ENCODE measurements at places on chromosomes 1 and 21.

DNA sequence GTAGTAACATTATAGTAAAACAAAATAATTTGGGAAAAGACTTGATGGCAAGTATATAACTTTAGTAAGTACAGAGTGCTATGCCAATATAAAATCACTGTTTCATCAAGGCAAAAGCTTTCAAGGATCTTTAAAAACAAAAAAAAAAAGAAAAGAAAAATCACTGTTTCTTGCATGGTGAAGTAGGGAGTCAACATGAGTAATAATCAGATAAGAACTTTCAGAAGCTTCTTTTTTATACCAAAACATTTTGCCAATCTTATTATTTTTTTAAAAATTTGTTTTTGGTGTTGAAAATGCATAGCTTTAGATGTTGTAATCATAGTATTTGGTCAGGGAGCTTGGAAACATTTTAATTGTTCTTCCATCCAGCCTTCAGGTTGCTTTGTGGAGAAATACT lies 37.2 kb downstream of the CAMSAP2 start:
- DNase-seq = no peak

DNA sequence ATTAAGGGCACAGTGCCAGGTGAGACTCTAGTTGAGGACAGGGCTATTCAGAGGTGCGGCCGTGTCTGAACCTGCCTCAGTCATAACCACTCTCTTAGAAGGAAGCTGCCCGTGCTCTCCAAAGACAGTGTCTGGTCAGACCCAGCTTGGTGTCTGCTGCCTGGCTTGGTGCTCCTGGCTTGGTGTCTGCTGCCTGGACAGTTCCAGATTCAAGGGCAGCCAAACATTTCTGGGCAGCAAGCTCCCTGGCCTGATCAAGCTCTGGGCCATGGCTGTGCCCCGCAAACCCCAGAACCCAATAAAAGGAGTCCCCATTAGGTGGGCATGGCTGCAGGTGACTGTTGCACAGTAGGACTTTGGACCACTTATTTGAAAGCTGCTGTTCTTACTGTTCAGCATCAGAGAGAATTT lies 27.7 kb downstream of the NEK2 start:
- DNase-seq = no peak

DNA sequence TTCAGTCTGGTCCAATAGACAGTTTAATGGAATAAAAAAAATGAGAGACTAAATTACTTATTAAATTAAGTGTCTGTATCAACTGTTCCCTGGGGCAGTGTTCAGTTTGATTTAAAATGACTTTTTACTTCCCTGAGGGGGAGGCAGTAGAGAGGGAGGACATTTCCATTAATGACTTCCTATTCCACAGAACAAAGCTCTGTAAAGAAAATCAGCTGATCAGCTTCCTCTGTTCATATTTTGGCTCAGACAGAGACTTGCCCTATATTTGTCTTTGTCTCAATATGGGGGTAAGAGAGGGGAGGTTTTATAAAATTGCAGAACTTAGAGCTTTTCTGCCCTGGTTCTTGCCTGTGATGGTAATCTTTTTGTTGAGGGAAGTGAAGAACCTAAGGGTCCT lies 8.4 kb downstream of the CFAP126 start:
- no peak for DNase-seq

DNA sequence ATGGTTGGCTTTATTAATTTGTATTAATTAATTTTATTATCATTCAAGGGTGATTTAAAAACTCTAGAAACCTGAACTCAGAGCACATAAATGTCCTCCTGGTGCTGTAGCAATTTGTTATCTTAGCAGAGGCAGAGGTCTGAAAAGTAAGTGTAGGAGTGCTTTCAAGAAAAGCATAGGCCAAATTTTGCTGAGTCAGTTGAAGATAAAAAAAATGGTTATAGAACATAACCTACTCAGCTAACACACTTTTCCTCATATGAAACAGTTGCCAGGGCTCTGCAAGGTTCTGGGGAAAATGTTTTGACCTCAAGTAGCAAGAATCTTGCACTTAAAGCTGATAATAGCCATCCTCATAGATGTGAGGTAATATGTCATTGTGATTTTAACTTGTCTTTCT lies 53.5 kb upstream of the CHODL start:
- no peak for DNase-seq

- DNase-seq = no peak
These were observed 15.5 kb upstream of the JAK1 start for GRCh38 chr1:64981601-64982533.

- DNase-seq = no peak
These were observed 51.7 kb upstream of the ACADM start for GRCh38 chr1:75672528-75673393.

DNA sequence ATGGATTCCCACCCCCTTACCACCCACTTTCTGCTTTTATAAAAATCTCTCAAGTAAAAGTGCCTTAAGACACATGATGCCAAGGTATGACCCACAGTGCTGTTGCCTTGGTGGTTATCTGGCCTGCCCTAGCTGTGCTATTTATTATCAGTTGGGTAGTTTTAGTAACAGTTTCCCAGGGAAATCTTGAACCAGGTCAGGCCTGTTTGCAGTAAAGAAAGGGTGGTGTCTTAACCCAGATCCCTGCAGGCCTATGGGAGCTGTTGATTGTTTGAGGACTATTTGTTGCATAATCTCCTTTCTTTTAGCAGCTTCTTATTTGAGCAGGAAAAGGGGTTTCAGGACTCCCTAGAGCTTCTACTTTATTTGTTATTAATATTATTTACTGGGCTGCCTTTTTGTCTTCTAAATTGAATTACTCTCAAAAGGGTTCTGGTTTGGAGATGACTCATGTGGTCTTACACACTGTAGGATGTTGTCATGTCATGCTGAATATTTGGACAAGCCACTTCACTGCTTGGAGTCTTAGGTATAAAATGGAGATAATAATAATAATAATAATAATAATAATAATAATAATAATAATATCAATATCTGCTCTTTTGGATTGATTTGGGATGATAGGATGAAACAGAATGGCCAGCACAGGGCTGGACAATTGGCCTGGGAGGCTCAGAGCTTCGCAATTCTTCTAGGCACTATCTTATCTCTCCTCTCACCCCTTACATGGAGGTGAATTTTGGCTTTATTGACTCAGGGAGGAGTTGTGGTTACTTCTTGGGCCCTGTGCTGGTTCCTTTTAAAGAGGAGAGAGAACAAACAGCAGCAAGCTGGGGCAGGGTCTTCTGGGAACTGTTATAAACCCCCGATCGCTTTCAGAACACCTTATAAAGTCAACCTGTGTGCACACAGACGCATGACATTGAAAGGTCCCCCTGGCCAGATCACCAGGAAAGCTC lies 252.1 kb downstream of the PRDM2 start:
- DNase-seq = no peak

GRCh38 chr1:246427611-246428010 lies 79.5 kb downstream of the SMYD3 start:
- DNase-seq = no peak

GRCh38 chr1:81974883-81975555 lies 174.3 kb downstream of the ADGRL2 start:
- DNase-seq = no peak

Data from stimulated activated CD4-positive, alpha-beta T cell treated with anti-CD3 and anti-CD28 coated beads, Interleukin-12 subunit alpha, Interleukin-12 subunit beta, amount 100 ng/mL, for 48 hours (primary cell).